Suppressor macrophage treated with lipopolysaccharide for 4 hours (primary cell): ENCODE measurements at places on chromosomes 6 and 20.

- DNase-seq: no peak
These were observed 196.8 kb downstream of the FARS2 start for GRCh38 chr6:5457983-5458683.

DNA sequence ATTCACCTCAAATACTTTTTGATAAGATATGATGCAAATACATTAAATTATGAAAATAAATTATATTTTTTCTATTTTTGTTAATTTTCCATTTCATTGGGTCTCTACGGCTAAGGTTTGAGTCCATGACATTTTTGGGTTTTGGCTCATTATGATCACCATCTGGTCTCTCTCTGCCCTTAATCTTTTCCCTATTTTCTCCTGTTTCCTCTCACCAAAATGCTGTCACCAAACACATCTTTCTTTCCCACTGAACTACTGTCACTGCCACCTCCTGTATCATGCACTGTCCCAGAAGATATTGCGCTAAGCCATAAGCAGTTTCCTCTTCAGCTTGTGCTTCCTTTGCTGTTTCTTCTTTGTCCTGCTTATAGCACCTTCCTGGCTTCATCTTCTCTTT, 42.0 kb upstream of the OGFRL1 start:
- no peak for DNase-seq

DNA sequence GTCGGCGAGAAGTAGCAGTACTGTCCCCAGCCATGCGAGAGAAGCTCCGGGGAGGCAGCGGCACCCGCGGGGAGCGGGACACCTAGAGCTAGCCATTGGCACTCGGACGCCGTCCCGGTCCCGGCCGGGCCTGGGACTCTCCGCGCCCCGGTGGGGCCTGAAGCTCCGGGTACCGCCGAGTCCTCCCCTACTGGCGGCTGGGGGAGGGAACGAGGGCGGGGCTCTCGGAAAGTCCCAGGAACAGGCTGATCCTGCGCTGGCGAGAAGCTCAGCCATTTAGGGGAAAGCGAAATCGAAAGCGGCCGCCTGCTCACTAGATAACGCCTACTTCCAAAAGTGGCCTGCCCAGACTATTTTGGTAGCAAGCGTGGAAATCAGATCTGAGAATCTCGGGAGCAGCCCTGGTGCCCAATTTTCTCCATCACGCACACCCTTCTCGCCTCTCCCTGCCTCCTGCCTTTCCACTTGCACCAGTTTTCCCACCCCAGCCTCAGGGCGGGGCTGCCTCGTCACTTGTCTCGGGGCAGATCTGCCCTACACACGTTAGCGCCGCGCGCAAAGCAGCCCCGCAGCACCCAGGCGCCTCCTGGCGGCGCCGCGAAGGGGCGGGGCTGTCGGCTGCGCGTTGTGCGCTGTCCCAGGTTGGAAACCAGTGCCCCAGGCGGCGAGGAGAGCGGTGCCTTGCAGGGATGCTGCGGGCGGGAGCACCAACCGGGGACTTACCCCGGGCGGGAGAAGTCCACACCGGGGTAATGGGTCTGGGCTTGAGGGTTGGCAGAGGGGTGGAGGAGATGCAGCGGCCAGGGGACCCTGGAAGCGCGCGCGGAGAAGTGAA, at the start of the genes PSMB9 and TAP1:
Gene PSMB9 (plus strand): TSS at position 652 of the 835 bp plus-strand sequence. CDS start 38 bp downstream, at position 690.
Gene TAP1 (minus strand): TSS at position 164 of the 835 bp plus-strand sequence. CDS start 68 bp downstream, at position 96.
- DNase-seq: peak; percentile 98

- peak; percentile 70 for DNase-seq
These were observed 59.2 kb downstream of the TRAM2 start for GRCh38 chr6:52517502-52518278.

- DNase-seq: no peak
These were observed 118.2 kb downstream of the DACT2 start for GRCh38 chr6:168201383-168201782.

DNA sequence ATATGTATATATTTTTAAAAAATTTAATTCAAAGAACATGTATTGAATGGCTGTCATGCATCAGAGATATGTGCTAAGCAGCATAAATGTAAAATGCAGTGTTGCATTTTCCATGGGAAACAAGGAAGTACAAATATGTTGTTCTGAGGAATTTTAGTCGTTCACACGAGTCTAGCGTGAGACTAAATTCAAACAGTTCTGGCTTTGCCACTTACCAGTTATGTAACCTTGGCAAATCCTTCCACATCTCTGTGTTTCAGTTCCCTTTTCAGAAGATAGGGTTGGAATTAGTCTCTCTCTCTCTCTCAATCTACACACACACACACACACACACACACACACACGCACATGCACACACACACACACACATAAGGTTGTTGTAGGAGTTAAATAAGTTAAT, 305.4 kb downstream of the UTRN start:
- peak; percentile 91 for DNase-seq

GRCh38 chr6:90500458-90500857, 86.4 kb downstream of the MAP3K7 start:
- DNase-seq: no peak

GRCh38 chr6:41801380-41801779, 13.9 kb downstream of the TOMM6 start:
- DNase-seq: no peak

- DNase-seq: no peak
These were observed 113.0 kb downstream of the SYCP2 start for GRCh38 chr20:59820204-59821041.

DNA sequence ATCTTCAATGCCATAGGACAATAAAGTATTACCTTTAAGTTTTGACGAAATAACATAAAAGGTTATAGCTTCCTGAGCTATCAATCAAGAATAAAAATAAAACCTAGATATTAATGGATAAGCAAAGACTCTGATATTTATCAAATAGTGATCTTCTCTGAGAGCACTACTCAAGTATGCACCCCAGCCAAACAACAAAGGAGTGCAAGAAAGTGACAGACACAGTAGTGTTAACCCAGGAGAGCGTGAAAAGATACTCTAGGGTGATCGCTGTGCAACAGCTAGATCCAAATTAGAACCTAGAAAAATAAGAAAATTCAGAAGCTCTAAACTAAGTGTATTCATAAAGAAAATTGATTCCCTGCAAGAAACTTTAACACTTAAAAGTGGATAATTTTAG, 83.5 kb upstream of the CDYL start:
- no peak for DNase-seq

DNA sequence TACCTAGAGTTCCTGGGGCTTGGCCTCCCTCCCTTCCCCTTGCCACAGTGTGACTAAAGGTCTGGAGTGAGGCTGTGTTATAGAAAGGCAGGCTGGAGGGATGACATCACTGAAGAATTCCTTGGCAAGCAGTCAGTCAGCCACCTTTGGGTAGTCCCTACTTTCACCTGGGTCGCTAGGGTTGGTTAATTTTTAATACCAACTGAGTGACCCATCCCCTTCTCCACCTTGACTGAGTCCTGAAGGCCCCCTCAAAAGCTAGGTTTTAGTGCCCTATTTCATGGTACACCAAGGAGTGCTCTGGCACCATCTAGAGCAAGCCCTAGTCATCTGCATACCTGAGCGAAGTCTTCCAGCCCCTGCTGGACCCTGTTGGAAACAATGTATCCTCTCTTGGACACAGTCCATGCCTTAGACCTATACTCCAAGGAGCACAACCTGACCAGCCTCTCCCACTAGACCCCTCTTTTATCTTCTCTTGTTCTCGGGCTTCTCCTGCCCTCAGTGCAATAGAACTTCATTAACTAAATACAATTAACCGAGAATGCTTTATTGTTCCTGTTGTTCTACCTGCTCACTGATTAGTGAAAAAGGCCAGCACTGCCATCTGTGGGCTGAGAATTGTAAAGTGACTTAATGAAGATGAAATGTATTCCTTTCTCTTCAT, 44.6 kb downstream of the RIN2 start:
- DNase-seq: no peak

DNA sequence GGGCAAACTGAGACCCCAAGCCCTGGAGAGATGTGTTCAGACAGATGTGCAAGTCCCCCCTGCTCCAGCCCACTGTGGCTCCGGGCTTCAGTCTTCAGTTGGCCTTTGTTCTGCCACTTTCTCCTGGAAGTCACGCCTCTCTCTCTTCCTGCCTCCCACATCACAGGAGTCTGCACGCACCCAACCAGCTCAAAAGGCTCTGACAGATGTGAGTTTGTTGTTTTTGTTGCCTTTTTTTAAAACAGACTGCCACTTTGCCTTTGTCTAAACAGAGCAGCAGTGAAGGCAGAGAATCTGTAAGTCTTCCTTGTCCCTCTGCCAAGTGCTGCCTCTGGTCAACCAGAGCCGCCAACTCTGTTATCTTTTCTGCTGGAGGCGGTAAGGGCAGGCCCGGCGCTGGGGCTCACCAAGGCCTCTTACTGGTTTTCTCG, 149.7 kb downstream of the TFAP2C start:
- no peak for DNase-seq

DNA sequence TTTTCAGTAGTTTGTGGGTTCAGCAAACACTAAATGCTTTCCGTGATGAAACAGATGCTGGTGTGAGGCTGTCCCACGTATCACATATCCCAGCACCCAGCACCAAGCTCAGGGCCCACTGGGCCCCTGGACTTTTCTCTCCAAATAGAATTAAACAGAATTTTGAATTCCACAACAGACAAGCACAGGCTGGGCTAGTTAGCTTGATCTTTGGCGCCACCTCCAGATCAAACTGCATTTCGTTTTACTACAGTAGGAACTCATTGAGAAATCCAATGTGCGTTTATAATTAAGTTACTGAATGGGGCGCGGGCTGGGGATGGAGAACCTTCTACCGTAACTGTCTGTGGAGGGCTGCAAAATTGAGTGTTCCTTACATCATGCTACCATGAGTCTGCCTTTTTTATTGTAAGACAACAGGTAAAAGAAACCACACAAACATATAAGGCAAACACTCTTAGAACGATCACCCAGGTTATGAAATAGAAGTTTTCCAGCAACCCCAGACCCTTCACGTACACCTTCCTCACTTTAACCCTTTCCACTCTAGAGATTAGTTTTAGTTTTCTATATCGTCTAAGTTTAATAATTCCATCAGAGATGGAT, 107.8 kb downstream of the ZFP64 start:
- DNase-seq: peak; percentile 61

DNA sequence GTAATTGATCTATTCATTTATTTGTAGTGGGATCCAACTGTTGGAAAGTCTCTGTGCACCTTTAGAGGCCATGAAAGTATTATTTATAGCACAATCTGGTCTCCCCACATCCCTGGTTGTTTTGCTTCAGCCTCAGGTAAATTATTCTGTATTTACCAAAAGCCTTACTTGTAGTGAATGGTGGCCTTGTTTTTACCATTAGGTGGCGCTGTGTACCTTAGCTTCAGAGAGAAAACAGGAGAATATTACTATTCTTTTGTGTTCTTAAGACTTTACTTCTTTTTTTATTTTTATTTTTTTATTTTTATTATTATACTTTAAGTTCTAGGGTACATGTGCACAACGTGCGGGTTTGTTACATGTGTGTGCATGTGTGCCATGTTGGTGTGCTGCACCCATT, 23.7 kb downstream of the PEX7 start:
- DNase-seq: peak; percentile 66

- no peak for DNase-seq
These were observed 933.7 kb upstream of the GJE1 start for GRCh38 chr6:141199074-141199473.

DNA sequence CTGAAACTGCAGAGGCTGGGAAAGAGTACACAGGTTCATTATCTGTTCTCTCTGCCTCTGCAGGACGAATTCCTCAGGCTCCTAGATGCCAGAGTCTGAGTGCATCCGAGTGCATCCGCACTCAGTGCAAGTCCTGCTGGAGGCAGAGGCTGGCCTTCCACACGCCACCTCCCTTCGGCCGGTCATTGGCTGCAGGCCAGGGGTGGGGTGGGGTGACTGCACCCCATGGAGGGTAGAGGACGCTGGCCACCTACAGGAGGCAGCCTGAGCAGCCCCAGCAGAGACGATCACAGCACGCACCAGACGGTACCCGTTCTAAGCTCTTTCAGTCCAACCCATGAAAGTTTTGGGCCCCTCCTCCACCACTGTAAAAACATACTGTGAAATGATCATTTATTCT, 11.7 kb downstream of the SFT2D1 start:
- DNase-seq: no peak

DNA sequence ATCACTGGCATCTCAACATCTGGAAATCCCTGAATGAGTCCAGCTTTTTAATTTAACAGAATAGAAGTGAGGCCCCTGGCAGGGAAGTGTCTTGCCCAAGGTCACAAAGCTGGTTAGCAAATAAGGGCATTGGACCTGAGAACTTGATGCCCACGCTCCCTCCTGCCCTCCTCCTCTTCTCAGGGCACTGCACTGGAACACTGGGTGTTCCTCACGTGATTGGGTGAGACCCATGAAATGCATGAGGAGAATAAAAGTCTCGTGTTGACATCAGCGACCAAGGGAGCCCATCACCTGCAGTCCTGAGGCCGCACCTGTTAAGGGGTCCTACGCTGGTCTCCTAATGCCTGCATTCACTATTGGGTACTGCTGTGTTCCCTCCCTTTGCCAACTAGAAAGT, 7.4 kb downstream of the FAM50B start:
- no peak for DNase-seq

DNA sequence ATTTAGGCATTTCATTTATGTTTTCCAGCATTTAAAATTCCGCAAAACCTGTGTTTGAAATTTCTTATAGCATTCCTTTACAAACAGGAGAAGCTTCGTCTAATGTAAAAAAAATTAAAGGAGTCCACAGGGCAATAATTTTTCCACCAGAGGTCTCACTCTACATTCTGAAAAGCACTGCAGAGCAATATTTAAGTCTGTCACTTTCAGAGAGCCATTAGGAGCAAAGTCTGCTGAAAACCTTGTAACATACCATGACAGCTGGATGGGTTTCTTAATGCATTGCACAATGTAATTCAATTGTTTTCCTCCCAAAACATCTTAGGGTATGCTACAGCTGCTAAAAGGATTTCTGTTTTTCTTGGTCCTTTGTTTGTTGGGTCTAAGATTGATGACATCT, 18.0 kb downstream of the BAG2 start:
- no peak for DNase-seq

- DNase-seq: no peak
These were observed 87.5 kb downstream of the ZFP64 start for GRCh38 chr20:52103913-52104545.
